ENCODE measurements at places on chromosomes 16 and 17. TPM values are rescaled to one million over a fixed set of nuclear protein-coding genes. Genes with fewer than 3 reads are reported as not detected.

DNA sequence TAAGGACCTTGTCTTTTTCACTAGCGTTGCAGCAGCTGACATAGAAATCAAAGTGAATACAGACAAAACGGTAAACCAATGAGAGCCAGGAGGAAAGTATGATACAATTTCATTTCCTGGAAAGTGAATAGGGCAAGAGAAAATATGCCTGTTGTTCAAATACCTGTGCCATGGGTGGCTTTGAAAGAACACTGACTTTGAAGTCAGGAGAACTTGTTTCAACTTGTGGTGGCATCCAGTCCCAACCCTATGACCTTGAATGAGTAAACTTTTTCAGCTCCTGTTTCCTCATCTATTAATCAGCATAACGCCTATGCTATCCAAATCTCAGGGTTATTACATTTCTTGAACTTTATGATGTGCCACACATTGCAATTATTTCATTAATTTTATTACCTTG is 173.7 kb upstream of the HS3ST3A1 start:
- H3K36me3 ChIP-seq = no peaks in the 10 kb centered on the region
- H3K27me3 ChIP-seq = no peaks in the 10 kb centered on the region
- no peak overlapping the region for H3K4me3 ChIP-seq
- DNase-seq = no peak
- H3K4me1 ChIP-seq = peaks cover 6% of the 10 kb centered on the region
- H3K27ac ChIP-seq = no peak overlapping the region

GRCh38 chr17:76191896-76192295 is 48.4 kb downstream of the RNF157 start:
- H3K27ac ChIP-seq = no peak overlapping the region
- no peaks in the 10 kb centered on the region for H3K36me3 ChIP-seq
- no peak for DNase-seq
- peaks cover 9% of the 10 kb centered on the region for H3K4me1 ChIP-seq
- no peaks in the 10 kb centered on the region for H3K27me3 ChIP-seq

DNA sequence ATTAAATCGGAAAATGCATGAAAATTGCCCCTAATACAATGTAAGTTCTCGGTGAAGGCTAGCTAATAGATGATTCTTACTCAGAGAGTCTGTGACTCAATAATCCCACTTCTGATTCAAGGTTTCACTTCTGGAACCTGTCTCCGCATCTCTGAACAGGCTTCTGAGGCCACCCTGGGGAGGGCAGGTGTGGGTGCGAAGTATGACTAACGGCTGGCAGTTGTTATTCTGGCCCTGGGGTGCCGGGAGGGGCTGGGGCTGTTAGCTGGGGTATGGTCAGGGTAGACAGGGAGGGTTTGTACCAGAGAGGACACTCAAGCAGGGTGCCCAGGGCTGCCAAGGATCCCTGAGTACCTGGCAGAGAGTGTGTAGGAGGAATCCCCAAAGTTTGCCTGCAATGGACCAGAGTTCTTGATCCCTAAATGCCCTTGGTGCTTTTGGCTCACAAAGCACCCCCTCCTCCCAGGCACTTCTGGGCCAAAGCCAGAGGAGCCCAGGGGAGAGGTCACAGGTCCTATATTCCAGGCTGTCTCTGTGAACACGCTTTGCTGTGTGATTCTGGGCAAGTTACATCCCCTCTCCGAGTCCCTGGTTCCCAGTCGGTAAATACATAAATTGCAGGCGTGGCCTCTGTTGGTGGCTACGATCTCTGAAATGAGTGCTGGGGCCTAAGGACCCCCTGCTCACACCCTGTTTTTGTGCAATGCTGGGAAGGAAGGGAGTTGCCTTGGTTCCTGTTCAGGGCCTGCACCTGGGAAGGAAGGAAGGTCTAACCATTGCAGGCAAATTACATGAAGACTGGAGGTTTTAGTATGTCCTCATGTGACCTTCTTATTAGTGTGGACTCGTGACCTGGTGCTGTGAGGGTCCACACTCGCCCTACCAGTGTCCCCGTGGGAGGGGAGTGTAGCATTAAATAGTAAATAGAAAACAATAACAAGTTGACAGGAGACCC is 49.9 kb upstream of the CPNE2 start:
- no peaks in the 10 kb centered on the region for H3K4me1 ChIP-seq
- no peak overlapping the region for H3K4me3 ChIP-seq
- H3K27ac ChIP-seq = no peak overlapping the region
- peaks cover 18% of the 10 kb centered on the region for H3K36me3 ChIP-seq
- H3K27me3 ChIP-seq = no peaks in the 10 kb centered on the region
- no peak for DNase-seq

- no peaks in the 10 kb centered on the region for H3K36me3 ChIP-seq
- H3K4me1 ChIP-seq = peaks cover 88% of the 10 kb centered on the region
- H3K27me3 ChIP-seq = no peaks in the 10 kb centered on the region
- no peak overlapping the region for H3K4me3 ChIP-seq
Measured at GRCh38 chr17:49637050-49637449, 40.8 kb downstream of the SPOP start.

WDR90 gene
- 7.2 TPM for polyA plus RNA-seq

CORO6 gene
- polyA plus RNA-seq = 4.9 TPM

MYCBPAP gene
- 0.23 TPM for polyA plus RNA-seq

UTS2R gene
- polyA plus RNA-seq = not detected

KRT24 gene
- 0.82 TPM for polyA plus RNA-seq

KRTAP9-4 gene
- not detected for polyA plus RNA-seq

- DNase-seq = peak; percentile 55
Measured at GRCh38 chr17:17503566-17504130, 7.5 kb upstream of the RASD1 start.

GRCh38 chr16:85573696-85574641 is 39.2 kb upstream of the GSE1 start:
- peaks cover 79% of the 10 kb centered on the region for H3K4me1 ChIP-seq
- peak overlapping the region; percentile 80 for H3K27ac ChIP-seq
- peak overlapping the region; percentile 25 for H3K4me3 ChIP-seq
- H3K36me3 ChIP-seq = no peaks in the 10 kb centered on the region
- peak; percentile 90 for DNase-seq

- no peak for DNase-seq
- H3K27ac ChIP-seq = no peak overlapping the region
- H3K4me1 ChIP-seq = peaks cover 5% of the 10 kb centered on the region
- no peaks in the 10 kb centered on the region for H3K27me3 ChIP-seq
- no peaks in the 10 kb centered on the region for H3K36me3 ChIP-seq
Measured at GRCh38 chr16:21265104-21265837, 12.8 kb downstream of the CRYM start.

DNA sequence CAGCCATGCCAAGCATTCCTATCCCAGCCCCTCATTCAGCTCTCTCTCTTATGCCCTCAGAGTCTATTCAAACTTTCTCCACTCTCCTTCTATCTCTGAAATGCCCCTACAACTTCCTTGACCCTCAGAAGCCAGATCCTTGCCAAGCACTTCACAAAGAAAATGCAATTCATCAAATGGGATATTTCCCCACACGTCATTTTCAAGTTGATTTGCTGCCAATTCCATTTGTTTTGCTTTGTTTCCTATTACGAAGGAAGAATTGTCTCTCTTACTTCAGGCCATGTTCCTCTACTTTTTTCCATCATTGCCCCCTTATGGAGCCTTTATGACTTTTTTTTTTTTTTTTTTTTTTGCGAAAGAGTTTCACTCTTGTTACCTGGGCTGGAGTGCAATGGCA is 9.2 kb upstream of the ALOX12 start:
- no peak overlapping the region for H3K27ac ChIP-seq
- H3K4me1 ChIP-seq = no peaks in the 10 kb centered on the region
- peaks cover 10% of the 10 kb centered on the region for H3K27me3 ChIP-seq
- no peak overlapping the region for H3K4me3 ChIP-seq
- DNase-seq = no peak

G6PC3 gene
- 45.5 TPM for polyA plus RNA-seq

C16orf74 gene
- polyA plus RNA-seq = 0.60 TPM

PIRT gene
- polyA plus RNA-seq = 0.60 TPM

DNA sequence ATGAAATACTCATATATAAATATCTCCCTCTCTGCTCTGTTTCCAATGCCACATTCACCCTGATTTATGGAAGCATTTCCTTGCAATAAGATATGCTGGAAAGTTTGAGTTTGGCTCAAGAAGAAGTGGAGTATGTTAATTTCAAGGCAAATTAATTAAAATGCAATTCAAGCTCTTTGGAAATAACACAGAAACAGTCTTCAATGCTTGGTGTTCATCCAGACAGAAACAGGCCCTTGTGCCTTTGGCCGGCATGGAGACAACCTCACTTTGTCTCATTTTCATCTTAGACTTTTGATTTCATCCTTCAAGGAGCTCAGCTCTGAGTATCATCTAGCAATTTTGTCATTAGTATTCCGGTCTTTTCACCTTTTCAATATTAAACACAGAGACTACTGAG is 210.0 kb downstream of the C16orf95 start:
- DNase-seq = no peak
- no peak overlapping the region for H3K4me3 ChIP-seq
- H3K27ac ChIP-seq = no peak overlapping the region
- no peaks in the 10 kb centered on the region for H3K27me3 ChIP-seq
- H3K4me1 ChIP-seq = no peaks in the 10 kb centered on the region

NPIPA7 gene
- 10.8 TPM for polyA plus RNA-seq

- no peak overlapping the region for H3K4me3 ChIP-seq
- H3K27ac ChIP-seq = no peak overlapping the region
- no peaks in the 10 kb centered on the region for H3K4me1 ChIP-seq
- H3K36me3 ChIP-seq = peaks cover 3% of the 10 kb centered on the region
- H3K27me3 ChIP-seq = no peaks in the 10 kb centered on the region
Measured at GRCh38 chr17:58309918-58310259, 18.7 kb downstream of the TSPOAP1 start.

DNA sequence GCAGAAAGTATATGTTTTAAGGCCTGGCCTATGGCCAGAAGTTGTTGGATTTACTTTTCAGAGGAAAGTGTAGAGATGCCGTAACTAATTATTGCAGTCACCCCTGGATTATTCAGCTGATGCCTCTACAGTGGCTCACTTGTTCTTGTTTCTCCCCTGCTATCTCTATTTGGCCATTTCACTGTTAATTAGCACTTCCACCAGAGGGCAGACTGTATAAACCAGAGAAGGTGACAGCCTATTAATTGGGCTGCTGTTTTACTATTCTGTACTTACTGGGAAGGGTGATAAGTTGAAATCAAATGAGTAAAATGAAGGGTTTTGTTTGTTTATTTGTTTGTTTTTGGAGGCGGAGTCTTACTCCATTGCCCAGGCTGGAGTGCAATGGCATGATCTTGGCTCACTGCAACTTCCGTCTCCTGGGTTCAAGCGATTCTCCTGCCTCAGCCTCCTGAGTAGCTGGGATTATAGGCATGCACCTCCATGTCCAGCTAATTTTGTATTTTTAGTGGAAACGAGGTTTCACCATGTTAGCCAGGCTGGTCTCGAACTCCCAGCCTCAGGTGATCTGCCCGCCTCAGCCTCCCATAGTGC is 66.0 kb downstream of the CDK12 start:
- H3K4me1 ChIP-seq = peaks cover 15% of the 10 kb centered on the region
- H3K27ac ChIP-seq = no peak overlapping the region
- no peak overlapping the region for H3K4me3 ChIP-seq

GRCh38 chr16:12750554-12750918 is 53.2 kb downstream of the CPPED1 start:
- no peak overlapping the region for H3K27ac ChIP-seq
- H3K4me1 ChIP-seq = no peaks in the 10 kb centered on the region
- no peaks in the 10 kb centered on the region for H3K27me3 ChIP-seq
- no peak for DNase-seq

GRCh38 chr16:1865902-1866690 is 5.9 kb downstream of the MEIOB start:
- H3K36me3 ChIP-seq = no peaks in the 10 kb centered on the region
- H3K4me1 ChIP-seq = no peaks in the 10 kb centered on the region
- peaks cover 4% of the 10 kb centered on the region for H3K27me3 ChIP-seq
- DNase-seq = no peak

- H3K4me3 ChIP-seq = no peak overlapping the region
- no peaks in the 10 kb centered on the region for H3K4me1 ChIP-seq
- no peak overlapping the region for H3K27ac ChIP-seq
- peak; percentile 43 for DNase-seq
- H3K27me3 ChIP-seq = no peaks in the 10 kb centered on the region
Measured at GRCh38 chr17:6701719-6702118, 11.4 kb downstream of the SLC13A5 start.

CEP295NL gene
- 0.89 TPM for polyA plus RNA-seq

GRCh38 chr17:41404024-41404671 is 6.7 kb upstream of the KRT31 start:
- no peak overlapping the region for H3K27ac ChIP-seq
- H3K27me3 ChIP-seq = no peaks in the 10 kb centered on the region
- DNase-seq = no peak
- H3K4me1 ChIP-seq = no peaks in the 10 kb centered on the region

- DNase-seq = no peak
- H3K27ac ChIP-seq = no peak overlapping the region
- peaks cover 22% of the 10 kb centered on the region for H3K4me1 ChIP-seq
- no peak overlapping the region for H3K4me3 ChIP-seq
Measured at GRCh38 chr16:67801883-67802282, 4.5 kb downstream of the RANBP10 start.

OGFOD3 gene
- polyA plus RNA-seq = 23.4 TPM

DNA sequence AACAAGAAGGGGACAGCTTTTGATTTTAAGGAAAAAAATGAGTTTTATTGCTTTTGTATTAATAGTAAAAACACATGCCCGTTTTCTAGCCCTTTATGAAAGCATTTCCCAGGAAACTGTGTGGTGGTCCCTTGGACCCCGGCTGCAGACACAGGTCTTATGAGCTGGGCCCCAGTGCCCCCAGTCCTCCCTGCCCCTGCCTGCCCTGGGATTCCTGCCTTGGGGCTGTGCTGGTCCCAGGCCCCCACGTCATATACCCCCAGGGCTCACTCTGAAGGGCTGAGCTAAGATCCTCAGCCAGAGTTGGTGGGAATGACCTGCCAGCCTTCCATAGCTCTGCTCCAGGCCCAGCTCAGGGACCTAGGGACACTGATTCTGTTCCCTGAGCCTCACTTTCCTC is 30.8 kb downstream of the GINS2 start:
- peak; percentile 34 for DNase-seq
- no peaks in the 10 kb centered on the region for H3K27me3 ChIP-seq

GRCh38 chr17:29640413-29640812 is 17.7 kb upstream of the CORO6 start:
- H3K36me3 ChIP-seq = no peaks in the 10 kb centered on the region
- no peak overlapping the region for H3K4me3 ChIP-seq
- no peaks in the 10 kb centered on the region for H3K27me3 ChIP-seq
- peak overlapping the region; percentile 60 for H3K27ac ChIP-seq

CBFB gene
- 9.7 TPM for polyA plus RNA-seq

GRCh38 chr17:73705594-73705993 is 61.3 kb upstream of the SDK2 start:
- no peak for DNase-seq
- no peaks in the 10 kb centered on the region for H3K4me1 ChIP-seq
- no peak overlapping the region for H3K27ac ChIP-seq
- H3K4me3 ChIP-seq = no peak overlapping the region
- H3K36me3 ChIP-seq = no peaks in the 10 kb centered on the region

DNA sequence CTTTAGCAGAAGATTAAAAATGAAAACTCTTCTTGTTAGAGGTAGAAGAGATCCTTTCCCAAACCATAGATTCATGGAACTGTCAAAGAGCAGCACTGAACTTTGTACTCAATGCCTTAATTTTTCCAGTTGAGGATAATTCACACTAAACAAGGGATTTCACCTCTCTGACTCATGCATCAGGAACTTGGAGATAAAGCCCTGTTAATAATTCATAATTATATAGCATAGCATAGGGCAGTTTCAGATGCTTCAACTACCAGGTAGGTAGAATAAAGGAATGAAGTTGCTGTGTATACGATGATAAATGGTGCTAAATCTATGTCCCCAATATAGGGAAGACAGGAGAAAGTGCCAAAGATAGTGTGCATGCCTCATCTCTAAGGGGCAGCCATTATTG is 450.4 kb downstream of the MAF start:
- no peak for DNase-seq
- H3K4me3 ChIP-seq = no peak overlapping the region
- no peaks in the 10 kb centered on the region for H3K36me3 ChIP-seq
- H3K27me3 ChIP-seq = no peaks in the 10 kb centered on the region
- no peak overlapping the region for H3K27ac ChIP-seq

Data from sigmoid colon (tissue), 7 donors.